ENCODE measurements at places on chromosomes 3 and 15.

GRCh38 chr3:186882881-186883685 is 40.6 kb downstream of the ADIPOQ start:
- DNase-seq, result no peak

DNA sequence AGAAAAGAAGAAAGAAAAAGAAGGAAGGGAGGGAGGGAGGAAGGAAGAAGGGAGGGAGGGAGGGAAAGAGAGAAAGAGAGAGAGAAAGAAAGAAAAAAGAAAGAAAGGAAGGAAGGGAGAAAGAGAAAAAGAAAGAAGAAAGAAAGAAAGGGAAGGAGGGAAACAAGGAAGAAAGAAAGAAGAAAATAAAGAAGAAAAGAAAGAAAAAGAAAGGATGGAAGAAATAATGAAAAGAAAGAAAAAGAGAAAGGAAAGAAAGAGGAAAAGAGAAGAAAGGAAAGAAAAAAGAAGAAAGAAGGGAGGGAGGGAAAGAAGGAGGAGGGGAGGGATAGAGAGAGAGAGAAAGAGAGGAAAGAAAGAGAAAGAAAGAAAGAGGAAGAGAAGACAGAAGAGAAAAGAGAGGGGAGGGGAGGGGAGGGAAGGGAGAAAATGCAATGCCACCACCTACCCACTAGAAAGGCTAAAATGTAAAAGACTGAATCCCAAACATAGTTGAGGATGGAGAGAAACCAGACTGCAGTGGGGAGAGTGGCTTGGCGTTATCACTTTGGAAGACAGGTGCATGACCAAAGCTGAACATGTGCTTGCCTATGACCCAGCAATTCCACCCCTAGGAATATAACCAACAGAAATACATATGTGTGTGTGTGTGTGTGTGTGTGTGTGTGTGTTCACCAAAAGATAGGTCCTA is 66.9 kb upstream of the KLF13 start:
- DNase-seq, result no peak

- no peak for DNase-seq
Observed at GRCh38 chr3:130894130-130894985, 474 bp downstream of the ATP2C1 start.

DNA sequence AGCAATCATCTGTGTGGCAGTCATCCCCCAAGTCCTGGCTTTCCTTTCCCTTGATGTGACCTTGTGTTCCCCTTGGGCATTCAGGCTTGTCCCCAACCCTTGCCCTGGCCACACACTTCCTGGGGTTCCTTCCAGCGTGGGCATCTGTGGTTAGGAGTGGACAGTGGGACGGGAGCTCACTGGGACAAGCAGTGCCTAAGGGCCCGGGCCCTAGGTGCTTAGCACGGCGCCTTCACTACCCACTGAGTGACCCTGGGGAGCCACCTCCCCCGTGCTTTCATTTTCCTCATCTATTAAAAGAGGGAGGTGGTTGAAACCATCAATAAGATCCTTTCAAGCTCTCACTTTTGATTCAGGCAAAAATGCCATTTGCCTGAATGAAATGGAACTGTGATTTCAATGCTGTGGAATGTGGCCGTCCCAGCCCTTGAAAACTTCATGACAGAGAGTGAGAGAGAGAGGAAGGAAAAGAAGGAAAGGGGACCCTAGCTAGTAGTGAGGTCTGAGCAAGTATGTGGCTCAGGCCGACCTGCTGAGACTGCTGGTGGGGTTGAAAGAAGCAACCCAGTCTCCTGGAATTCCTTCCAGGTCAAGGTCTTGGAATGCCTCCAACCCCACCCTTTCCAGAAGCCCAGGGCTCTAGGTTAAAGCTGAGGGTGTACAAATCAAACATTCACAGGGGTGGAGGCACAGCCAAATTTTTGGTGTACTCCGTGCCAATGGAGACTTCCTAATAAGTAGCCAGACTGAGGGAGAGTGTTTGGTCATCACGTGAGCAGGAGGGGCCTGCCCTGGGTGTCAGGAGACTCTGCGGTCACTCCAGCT is 302.9 kb downstream of the TLE3 start:
- no peak for DNase-seq

DNA sequence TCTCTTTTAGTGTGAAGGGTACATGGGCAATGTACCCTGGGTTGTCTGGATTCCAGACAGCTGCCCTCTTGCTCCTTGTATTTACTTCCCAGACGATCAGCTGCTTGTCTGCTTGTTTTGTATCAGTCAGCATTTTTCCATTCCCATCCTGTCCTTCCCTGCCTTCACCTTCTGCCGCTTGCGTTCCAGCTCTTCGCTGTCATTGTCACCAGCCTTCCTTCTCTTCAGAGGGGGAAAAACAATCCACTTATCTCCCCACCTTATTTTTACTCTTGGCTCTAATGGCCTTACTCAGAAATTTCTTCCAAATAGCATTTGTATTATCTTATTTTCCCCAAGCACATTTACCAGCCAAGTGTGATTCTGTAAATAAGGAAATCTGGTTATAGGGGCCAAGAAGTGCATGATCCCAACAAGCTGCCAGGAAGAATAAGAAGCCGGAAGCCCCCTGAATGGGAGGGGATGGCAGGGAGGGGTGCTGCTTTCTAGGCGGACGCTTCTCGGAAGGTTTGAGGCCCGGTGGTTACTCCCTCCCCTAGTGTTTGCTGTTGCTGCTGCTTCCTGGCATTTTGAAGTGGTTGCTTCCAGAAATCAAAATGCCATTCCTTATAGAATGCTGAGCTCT is 497.6 kb downstream of the NTRK3 start:
- no peak for DNase-seq

- DNase-seq, result no peak
Observed at GRCh38 chr3:8298021-8298954, 203.3 kb upstream of the LMCD1 start.

DNA sequence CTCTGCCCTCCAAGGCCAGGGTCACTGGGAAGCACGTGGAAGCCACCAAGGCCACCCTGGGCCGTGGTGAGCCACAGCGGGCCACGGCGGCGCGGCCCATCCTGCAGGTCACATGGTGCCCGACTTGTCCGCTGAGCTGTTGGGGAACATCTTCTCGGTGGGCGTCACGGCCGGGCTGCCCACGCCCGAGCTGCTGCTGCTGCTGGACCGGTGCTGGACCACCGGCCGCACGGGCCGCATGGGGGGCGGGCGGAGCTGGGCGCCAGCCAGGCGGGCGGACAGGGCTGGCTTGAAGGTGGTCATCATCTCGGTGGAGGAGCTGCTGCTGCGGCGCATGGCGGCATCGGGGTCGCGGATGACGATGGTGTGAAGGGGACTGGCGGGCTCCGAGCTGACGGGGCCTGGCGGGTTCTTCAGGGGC is 22.1 kb upstream of the RAD18 start:
- DNase-seq, result no peak

- DNase-seq, result no peak
Observed at GRCh38 chr3:160826408-160826807, 70.4 kb downstream of the PPM1L start.

- DNase-seq, result no peak
Observed at GRCh38 chr3:195537995-195538394, 5.1 kb downstream of the PPP1R2 start.

GRCh38 chr15:48898446-48898845 is 20.5 kb downstream of the EID1 start:
- no peak for DNase-seq

DNA sequence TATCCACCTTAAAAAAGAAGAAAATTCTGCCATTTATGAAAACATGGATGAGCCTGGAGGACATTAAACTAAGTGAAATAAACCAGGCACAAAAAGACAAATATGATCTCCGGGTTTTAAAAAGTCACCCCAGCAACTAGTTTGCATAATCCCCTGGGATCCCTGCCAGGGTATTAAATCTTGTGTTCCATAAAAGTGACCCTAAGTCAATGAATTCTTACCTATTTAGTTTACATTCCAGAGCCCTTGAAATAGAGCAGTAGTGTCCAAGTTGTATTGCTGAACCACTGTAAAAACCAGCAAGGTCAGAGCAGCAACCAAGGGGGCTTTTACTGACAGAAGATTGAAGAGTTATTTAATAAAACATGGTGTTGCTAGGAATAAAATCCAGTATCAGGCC is 716.8 kb upstream of the BCHE start:
- no peak for DNase-seq

DNA sequence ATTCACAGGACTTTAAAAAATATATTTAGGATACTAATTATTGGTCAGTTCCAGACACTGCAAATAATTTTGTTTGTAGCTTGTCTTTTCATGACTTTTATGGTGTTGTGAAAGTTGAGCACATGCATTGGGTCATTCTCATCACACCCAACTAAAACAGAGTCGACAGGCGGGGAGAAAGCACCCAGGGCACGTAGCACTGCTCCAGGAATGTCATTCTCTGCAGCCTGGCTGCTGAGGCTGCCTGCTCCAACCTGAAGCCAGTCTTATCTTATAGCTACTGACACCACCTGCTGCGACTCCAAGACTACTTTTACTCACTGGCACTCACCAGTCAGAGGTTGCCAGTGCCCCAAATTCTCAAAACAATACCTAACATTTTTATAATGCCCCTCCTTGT is 56.9 kb downstream of the ACAD9 start:
- no peak for DNase-seq

GRCh38 chr15:53710906-53711305 is 48.6 kb downstream of the WDR72 start:
- DNase-seq, result no peak

- peak; percentile 14 for DNase-seq
Observed at GRCh38 chr15:43225201-43225949, 4.6 kb upstream of the EPB42 start.

DNA sequence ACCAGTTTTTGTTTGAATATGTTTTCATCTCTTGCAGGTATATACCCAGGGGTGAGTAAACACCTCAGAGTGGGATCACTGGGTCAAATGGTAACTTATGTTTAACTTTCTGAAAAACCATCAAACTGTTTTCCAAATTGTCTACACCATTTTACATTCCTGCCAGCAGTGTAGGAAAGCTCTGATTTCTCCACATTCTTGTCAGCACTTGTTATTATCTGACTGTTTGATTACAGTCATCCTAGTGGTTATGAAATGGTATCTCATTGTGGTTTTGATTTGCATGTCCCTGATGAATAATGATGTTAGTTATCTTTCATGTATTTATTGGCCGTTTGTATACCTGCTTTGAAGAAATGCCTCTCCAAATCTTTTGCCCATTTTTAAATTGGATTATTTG is 13.8 kb downstream of the FSD2 start:
- no peak for DNase-seq

DNA sequence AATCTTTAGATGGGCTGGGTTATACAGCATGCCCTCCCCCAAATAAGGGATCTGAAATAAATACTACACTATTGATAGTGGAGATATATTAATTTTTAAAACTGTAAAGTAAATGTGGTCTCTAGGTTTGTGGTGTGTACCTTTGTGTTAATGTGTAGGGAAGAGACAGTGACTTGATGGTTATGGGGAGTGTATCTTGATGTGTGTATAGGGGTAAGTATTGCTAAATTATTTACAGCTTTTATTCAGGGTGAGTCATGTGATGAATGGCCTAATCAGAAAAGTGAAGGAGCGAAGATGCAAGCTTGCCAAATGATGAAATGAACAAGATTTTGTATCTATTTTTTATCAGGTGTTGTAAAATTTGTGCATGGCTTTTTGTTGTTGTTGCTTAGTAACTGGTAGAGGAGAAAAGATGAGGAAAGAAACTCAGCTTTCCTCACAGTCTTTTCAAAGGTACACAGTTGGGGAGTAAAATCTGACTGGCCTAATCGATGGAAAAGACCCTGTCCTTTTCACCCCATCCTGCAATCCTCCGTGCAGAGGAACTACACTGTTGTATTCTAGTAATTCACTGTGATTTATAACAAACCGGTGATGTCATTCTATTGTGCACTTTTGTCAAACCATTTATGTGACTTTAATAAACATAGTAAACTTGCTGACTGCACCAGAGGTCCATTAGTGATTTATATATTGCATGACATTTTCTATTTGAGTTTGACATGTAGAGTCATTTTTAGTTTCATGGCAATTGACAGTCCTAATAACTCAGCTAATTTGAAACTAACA is 17.7 kb downstream of the FEM1B start:
- DNase-seq, result no peak

- DNase-seq, result no peak
Observed at GRCh38 chr3:14210843-14211594, 32.4 kb downstream of the LSM3 start.

GRCh38 chr3:128075522-128076482 is 23.6 kb downstream of the SEC61A1 start:
- peak; percentile 73 for DNase-seq

GRCh38 chr15:96766366-96766765 is 435.9 kb downstream of the NR2F2 start:
- DNase-seq, result no peak

- no peak for DNase-seq
Observed at GRCh38 chr3:156642750-156643728, 31.4 kb upstream of the TIPARP start.

- no peak for DNase-seq
Observed at GRCh38 chr15:98177966-98178592, 217.6 kb downstream of the ARRDC4 start.

DNA sequence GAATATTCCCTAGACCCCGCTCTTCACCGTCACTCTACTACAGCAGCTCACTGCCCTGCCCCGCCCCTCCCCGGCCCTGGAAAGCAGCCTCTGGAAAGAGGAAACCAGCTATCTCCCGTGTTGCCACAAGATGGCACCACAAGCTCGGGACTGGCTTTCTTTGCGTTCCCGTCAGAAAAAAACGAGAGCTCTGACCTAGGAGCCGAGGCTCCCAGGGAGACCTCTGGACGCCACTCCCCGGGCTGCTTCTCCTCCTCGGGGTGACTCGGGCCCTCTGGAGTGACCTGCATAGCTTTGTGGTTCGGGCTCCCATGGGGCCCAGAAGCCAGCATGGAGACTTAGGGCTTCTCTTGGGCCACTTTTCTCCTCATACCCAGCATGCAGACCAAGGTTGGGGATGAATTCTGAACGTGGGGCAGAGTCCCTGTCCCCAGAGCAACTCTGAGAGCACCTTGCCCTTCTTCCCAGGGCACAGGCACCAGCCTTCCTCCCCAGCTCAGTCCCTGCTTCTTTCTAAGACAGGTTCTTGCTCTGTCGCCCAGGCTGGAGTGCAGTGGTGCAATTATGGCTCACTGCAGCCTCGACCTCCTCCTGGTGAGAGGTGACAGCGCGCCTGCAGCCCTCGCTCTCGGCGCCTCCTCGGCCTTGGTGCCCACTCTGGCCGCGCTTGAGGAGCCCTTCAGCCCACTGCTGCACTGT is 19.0 kb downstream of the STOML1 start:
- DNase-seq, result no peak

DNA sequence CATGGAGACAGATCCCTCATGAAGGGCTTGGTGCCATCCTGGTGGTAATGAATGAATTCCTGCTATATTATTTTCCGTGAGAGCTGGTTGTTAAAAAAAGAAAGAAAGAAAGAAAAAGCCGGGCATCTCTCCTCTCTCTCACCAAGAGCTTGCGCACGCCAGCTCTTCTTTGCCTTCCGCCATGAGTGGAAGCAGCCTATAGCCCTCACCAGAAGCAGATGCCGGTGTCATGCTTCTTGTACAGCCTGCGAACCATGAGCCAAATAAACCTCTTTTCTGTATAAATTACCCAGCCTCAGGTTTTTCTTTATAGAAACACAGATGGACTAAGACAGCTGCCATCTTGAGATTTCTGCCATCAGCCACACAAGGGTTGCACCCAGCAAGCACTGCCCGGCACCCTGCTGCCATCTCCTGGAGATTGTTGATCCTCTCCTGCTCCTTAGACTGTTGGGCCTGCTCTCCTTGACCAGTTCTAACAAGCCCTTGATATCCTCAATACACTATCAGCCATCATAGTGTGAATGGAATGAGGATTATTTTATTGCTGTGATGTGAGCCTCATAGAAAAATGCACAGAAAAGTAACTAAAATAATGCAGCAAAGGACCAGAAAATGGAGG is 3.5 kb upstream of the AHSG start:
- DNase-seq, result no peak

GRCh38 chr3:128994173-128994512 is 267 bp upstream of the CFAP92 start:
- DNase-seq, result no peak

GRCh38 chr3:46283881-46284450 is 41.7 kb downstream of the CCR3 start:
- no peak for DNase-seq
